ENCODE measurements at places on chromosomes 7 and 10. TPM values are rescaled to one million over a fixed set of nuclear protein-coding genes. Genes with fewer than 3 reads are reported as not detected.

DNA sequence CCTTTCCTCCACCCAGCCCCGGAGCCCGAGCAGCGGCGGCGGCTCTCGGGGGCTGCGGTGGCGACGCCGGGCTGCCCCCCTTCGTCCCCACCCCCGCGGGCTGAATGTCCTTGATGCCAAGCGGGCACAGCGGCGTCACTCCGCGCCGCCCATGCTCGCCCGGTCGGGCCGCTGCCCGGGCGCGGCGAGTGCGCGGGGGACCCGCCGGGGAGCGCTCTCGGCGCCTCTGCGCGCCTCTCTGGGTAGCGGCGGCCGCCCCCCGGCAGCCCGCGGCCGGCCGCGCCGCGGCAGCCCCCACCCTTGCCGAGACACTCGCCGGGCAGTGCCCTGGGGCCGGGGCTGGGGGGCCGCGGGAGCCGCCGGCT, 433 bp upstream of the PLXNA4 start:
- no peak for DNase-seq

GRCh38 chr10:123858907-123859652, 32.5 kb downstream of the CPXM2 start:
- DNase-seq = no peak

Gene NME8
- total RNA-seq = not detected

Gene CPA2
- not detected for total RNA-seq

GRCh38 chr7:27810186-27810585, 70.2 kb downstream of the TAX1BP1 start:
- DNase-seq = no peak

DNA sequence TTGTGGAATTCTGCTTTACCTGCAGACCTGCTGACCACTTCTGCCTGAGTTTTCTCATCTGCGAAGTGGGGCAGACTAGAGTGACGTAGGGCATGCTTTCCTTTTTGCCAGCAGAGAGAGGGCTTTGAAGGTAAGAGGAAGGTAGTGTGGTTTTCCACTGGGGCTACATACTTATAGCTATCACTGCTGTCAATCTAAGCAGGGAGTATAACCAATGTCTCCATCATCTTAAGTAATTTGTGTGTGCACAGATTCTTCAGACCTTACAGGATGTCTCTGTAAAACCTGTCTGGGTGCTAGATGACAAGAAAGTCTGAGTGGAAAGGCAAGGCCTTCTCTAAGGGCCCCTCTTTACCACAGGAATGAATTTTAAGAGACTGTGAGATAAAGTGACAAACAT, 106.8 kb downstream of the RBM20 start:
- no peak for DNase-seq
